ENCODE measurements at places on chromosomes 6 and 20. TPM values are rescaled to one million over a fixed set of nuclear protein-coding genes. Genes with fewer than 3 reads are reported as not detected.

Gene ZC2HC1B
- not detected for total RNA-seq

Gene FAM162B
- total RNA-seq: not detected

Gene KCNS1
- not detected for total RNA-seq

Gene TRIM10
- 4.5 TPM for total RNA-seq

Gene ARHGAP40
- 0.44 TPM for total RNA-seq

Gene TMEM244
- not detected for total RNA-seq

Gene DEFB124
- total RNA-seq: not detected

Gene SLC22A1
- total RNA-seq: 0.80 TPM

Gene LRRC73
- total RNA-seq: 0.17 TPM

Gene SPATA25
- 7.6 TPM for total RNA-seq

Gene CLDN20
- total RNA-seq: not detected

Gene MAFB
- 0.11 TPM for total RNA-seq

Gene TAF4
- 12.0 TPM for total RNA-seq

Gene GPLD1
- total RNA-seq: 7.6 TPM

Gene SERINC1
- total RNA-seq: 62.2 TPM

Gene GLO1
- 177 TPM for total RNA-seq

Gene SMOC2
- not detected for total RNA-seq

Gene BIRC7
- 0.27 TPM for total RNA-seq

Gene OPRM1
- total RNA-seq: not detected

Gene FOXQ1
- 39.8 TPM for total RNA-seq

Gene RBM24
- 1.2 TPM for total RNA-seq

Gene IL17A
- not detected for total RNA-seq

Gene DLL1
- not detected for total RNA-seq

Gene BTN1A1
- total RNA-seq: not detected

Gene RFX6
- total RNA-seq: not detected

Gene WFDC10B
- total RNA-seq: not detected

Gene BPIFB2
- 54.5 TPM for total RNA-seq

Gene BEND3
- total RNA-seq: 7.6 TPM

Gene ZBTB12
- 6.0 TPM for total RNA-seq

Gene KIF13A
- total RNA-seq: 48.3 TPM

Gene LAMA5
- 44.7 TPM for total RNA-seq

Gene FABP7
- not detected for total RNA-seq

Gene CLPSL1
- total RNA-seq: not detected

Gene TRIM15
- total RNA-seq: 30.4 TPM

Gene SLC16A10
- total RNA-seq: 11.3 TPM

Gene BFSP1
- total RNA-seq: 0.22 TPM

Gene SLPI
- not detected for total RNA-seq

Gene ZNF322
- 22.8 TPM for total RNA-seq

Gene BPIFA1
- not detected for total RNA-seq

Gene SAYSD1
- 16.0 TPM for total RNA-seq

Gene PTGIS
- not detected for total RNA-seq

Gene SYCP2L
- total RNA-seq: not detected
